NCI-H1436 (cell line): ENCODE measurements at places on chromosomes 12 and 14.

DNA sequence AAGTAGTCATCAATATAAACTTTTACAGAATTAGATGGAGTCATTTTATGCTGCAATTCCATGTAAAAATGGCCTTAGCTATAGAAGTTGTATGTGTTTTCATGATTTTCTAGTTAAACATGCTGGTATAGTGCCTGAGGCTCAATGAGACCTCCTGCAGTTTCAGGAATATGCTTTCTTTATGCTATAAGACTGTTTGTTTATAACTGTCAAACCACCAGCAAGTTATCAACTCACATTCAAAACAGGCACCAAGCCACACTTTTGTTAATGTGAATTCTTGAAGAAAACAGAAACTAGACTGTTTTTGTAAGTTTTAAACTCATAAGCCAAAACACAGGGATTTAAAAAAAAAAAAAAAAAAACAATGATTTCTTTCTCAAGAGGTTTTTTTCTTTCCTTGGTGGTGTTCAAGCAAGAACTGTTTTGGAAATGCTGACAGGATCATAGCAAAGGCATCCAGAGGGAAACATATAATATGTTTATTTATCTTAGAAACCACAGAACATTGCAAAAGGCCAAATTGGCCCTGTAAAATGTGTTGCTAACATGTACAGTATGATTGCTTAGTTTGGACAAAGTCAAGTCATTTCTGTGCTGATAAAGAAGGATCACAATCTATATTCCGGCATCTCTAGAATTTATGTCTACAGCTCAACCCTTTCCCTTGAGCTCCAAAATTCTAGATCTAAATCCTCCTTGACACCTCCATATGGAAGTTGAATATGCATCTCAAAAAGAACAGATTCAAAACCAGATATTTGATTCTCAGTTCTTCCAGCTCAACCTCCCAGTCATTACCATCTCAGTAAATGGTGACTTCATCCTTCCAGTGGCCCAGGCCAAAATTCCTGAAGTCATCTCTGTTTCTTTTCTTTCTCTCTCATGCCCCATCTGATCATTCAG, 29.0 kb upstream of the LUM start:
- no peak for DNase-seq

DNA sequence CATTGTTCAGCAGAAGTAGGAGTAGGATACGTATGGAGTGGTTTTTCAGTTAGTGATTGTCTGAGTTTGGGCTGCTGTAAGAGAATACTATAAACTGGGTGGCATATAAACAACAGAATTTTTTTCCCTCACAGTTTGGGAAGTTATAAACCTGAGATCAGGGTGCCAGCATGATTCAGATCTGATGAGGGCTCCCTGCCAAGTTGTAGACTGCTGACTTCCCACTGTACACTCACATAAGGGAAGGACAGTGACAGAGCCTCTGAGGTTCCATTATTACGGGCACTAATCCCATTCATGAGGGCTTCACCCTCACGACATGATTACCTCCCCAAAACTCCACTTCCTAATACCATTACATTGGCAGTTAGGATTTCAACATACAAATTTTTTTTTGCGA, 50.7 kb downstream of the ACSM4 start:
- no peak for DNase-seq

DNA sequence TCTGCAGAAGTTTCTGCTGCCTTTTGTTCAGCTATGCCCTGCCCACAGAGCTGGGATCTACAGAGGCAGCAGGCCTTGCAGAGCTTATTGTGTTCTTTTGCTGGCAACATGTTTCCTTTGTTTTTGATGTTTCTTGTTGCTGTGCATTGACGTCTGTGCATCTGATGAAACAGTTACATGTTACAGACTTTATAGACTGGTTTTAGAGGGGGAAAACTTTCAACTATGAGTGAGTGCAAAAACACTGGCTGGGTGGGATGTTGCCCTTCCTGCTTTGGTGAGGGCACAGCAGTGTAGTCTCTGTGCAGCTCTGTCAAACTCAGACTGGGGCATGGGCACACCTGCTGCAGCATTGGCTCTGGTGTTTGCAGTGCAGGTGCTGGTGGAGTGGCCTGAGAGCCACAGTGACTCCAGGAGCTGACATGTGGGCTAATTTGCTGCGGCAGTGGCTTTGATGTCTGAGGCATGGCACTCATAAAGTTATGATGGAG, 26.9 kb downstream of the CLEC6A start:
- DNase-seq = no peak

DNA sequence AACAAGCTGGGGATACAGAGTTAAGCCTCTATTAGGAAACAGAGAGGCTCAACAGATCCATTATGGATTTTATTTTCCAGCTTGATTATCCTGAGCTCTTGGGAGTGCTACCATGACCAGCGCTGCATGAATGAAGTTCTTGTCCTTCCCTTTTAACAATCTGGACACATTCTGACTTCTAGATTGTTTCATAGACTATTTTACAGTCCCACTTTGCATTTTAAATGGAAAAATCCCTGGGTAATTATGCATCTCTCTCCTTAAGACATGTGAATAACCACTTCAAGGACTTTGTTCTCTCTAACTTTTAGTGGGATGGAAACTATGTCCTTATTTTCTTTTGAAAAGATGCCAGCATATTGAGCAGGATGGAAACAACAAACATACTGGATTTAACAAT, 2.0 kb downstream of the CCDC198 start:
- DNase-seq = no peak

DNA sequence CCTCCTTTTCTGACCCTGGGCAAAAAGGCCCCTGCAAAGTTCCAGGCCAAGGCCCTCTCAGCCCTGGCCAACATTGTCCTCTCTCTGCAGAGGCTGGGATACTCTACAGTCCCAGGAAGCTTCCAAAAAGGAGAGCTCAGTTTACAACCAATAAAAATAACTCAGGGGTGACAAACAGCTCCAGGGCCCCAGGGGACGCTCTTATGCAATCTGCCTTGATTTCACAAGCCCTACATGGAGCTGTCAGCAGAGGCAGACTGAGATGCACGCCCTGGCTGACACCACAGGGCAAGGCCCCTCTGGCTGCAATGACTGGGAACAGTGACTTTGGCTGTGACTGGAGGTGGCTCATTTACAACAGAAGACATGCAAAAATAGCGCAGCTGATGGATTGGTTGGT, 129.0 kb upstream of the MED13L start:
- DNase-seq = peak; percentile 29

GRCh38 chr12:51077930-51078329, 5.5 kb downstream of the CSRNP2 start:
- no peak for DNase-seq

DNA sequence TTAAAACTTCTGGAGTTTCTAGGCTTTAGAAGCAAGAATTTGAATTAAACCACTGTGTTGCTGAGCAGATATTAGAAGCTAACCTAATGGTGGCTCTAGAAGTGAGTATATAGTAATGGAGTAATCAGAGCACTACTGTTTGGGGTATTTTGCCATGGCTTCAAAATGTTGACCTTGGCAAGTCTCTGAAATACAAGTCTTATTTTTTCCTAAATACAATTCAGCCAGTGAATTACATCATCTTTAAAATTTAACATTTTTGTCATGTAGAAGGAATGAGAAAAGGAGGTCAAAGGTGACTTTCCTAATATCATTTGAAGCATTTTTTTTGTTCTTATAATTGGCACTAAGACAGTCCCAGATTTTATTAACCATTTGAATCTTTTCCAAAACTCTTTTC, 25.2 kb downstream of the PMCH start:
- no peak for DNase-seq
